Transverse colon (tissue), 4 donors: ENCODE measurements at places on chromosomes 12 and 14. TPM values are rescaled to one million over a fixed set of nuclear protein-coding genes. Genes with fewer than 3 reads are reported as not detected.

The NFATC4 gene
- 18.7 TPM for total RNA-seq

The MYF5 gene
- not detected for total RNA-seq

The GPR84 gene
- total RNA-seq, result not detected

The RAD9B gene
- total RNA-seq, result 0.32 TPM

The GPR135 gene
- 7.4 TPM for total RNA-seq

The GTF2H3 gene
- 14.3 TPM for total RNA-seq

The RHOJ gene
- 2.9 TPM for total RNA-seq

The SIRT4 gene
- 1.9 TPM for total RNA-seq

The TSPAN11 gene
- total RNA-seq, result 3.0 TPM

The GPRC5D gene
- total RNA-seq, result not detected

The STXBP6 gene
- 10.5 TPM for total RNA-seq

The CCDC175 gene
- 0.95 TPM for total RNA-seq
